ENCODE measurements at places on chromosomes 16 and 17.

- no peak for DNase-seq
These were observed 33.5 kb downstream of the SRL start for GRCh38 chr16:4208341-4208751.

DNA sequence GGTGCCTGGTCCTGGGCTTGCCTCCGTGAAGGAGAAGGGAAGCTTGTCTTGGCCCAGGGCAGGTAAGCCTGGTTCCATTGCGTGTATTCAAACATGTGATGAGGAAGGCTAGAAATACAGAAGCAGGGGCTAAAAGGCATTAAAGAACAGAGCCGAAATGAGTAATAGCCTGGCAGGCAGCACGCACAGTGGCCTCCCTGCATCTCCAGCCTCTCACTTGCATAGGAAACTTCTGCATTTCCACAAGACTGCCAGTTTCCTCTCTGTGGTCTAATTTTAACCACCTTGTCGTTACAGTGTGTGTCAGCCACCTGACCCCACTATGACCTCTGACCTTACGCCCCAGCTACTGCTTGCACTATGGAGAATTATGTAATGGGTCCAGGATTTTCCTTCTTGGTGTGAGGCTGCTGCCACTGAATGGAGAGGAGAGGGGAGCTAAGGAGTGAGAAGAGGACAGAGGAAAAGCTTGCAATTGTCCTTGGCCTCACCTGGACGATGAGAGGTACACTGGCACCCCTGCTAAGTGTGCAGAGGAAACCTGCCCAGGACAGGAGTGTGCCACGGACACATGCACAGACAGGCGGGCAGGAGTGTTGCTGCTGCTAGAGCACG, 32.8 kb downstream of the HIC1 start:
- no peak for DNase-seq

GRCh38 chr17:73856556-73856955, 212.3 kb upstream of the SDK2 start:
- DNase-seq: no peak

- peak; percentile 21 for DNase-seq
These were observed at the start of gene SCNN1G for GRCh38 chr16:23182679-23183542. Gene SCNN1G (plus strand): TSS chr16:23182745. CDS start chr16:23186272, 3,527 bp downstream.

DNA sequence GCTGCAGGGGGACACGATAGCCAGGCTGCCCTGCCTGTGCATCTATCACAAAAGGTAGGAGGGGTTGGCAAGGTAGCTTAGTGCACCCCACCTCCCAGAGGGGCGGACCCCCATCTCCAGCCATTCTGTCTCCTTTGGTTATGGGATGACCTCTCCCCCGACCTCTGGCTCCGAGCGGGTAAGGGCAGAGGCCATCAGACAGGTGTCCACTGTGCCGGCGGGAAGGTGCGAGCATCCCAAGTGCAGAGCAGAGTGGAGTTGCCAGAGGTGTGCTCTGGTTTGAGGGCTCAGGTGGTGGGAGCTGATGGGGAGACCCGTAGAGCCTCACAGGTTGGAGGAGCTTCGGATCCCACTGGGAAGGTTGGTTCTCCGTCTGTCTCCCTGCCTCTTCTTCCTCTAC, 11.7 kb downstream of the LDHD start:
- no peak for DNase-seq

- peak; percentile 87 for DNase-seq
These were observed 2.8 kb upstream of the MMP15 start for GRCh38 chr16:58022601-58023371.
